Dermis microvascular lymphatic vessel endothelial cell (primary cell): ENCODE measurements at places on chromosomes 4 and X.

- no peak for DNase-seq
Measured at GRCh38 chr4:115357776-115358175, 244.4 kb upstream of the NDST4 start.

DNA sequence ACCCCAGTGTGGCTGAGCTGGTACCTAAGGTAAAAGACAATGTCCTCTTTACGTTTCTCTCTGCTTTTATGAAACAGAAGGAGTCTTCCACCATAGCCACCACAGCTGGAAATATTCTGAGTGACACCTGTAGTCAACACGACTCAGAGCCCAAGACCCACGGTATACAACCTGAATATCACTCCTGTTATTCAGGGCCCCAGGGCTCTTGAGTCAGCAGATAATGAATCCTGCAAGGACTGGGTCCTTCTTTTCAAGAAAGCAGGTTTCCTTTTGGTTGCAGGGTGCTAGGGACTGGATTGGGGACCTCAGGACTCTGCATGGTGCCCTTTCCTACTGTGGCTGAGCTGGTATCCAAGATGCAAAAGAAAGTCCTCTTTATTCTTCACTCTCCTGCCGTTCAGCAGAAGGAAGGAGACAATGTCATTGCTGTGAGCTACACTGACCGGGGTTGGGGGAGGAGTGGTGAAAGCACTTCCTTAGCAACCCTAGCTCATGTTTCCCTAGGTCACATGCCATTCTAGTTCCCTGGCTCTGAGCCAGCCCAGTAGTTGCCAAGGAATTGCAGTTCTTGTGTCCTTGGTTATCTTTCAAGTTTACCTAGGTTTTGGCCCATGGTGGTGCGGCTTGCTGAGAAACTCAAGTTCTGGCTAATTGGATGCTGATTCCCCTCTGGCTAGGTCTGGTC is 23.7 kb upstream of the UNC5C start:
- DNase-seq, result peak; percentile 16

- DNase-seq, result peak; percentile 18
Measured at GRCh38 chrX:43949669-43950068, 23.5 kb downstream of the NDP start.

DNA sequence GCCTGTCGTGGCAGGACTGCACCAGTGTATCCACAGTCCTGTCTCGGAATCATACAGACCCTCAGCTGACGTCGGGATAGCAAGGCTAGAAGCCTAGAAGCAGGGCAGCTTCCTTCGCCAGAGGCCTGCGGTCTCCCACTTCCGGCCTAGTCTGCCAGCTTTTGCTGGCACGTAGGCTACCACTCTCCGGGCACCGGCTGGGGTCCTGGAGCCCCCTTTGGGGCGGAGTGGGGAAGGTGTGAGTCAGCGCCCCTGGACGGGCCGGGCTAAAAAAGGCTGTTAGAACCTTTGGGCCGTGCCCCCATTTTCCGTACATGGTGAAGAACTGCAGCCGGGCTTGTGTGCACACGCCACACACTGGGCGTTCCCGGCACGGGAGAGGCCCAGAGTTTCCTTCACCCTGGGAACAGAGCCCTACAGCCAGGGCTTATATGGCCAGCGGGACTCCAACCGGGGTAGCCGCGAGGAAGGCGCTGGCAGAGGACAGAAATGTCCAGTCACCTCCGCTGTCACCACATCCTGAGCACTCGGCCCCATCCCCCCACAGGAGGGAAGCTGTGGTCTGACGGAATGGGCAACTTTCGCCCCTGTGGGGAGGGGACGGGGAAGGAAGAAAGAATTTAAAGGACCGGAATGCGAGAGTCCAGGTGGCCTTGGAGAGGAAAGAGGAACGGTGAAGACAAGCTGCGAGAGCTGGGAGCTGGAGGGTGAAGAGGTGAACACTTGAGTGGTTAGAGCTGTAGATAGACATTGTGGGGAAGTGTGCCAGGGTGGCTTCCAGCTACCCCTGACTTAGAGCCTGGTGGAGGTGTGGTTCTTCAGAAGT is 4.6 kb downstream of the MAGIX start:
- peak; percentile 58 for DNase-seq

DNA sequence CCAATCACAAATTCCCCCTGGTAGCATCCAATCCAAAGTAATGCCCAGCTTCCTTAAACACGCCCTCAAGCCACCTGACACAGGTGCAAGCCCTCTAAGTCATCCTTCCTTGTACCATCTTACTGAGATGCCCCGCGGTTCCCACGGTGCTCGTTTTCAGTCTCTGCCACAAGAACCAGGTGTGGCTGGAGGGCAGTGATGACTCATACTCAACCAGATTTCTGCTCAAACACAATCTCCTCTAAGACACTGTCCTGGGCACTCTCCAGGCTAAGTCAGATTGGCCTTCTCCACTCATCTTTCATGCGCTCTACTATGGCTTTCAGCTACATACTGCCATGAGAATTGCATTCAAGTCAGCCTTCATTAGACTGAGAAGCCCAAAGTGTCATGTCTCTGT is 3.5 kb downstream of the SH3KBP1 start:
- no peak for DNase-seq

- no peak for DNase-seq
Measured at GRCh38 chrX:12672367-12673106, 118.7 kb upstream of the PRPS2 start.

- peak; percentile 88 for DNase-seq
Measured at GRCh38 chr4:56301181-56301996, 85.9 kb downstream of the AASDH start.

DNA sequence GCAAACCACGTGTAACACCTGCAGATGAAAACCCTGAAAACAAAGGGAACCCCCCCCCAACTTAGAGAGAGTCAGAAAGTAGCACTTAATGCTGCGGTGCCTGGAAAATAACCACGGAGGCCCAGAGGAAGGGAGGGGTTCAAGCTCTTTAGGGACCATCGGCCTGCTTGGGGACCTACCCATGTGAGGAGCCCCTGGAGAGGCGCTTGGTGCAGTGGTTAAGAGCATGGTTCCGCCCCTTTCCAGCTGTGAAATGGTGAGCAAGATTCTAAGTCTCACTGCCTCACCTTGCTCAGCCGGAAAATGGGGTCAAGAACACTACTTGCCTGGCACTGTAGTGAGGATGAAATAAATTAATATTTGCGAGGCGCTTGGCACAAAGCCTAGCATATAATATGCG is 13.8 kb downstream of the SLC25A5 start:
- no peak for DNase-seq

DNA sequence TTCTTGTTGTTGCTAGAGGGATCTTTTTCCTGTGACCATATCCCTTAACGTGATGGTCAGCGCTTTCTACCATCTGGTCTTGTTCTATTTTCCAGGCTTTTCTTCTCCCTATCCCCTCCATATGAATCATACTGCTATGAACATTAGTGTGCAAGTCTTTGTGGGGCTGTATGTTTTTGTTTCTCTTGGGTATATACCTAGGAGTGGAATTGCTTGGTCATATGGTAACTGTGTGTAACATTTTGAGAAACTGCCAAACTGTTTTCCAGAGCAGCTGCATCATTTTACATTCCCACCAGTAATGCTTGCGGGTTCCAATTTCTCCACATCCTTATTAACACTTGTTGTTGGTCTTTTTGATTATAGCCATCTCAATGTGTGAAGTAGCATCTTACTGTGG is 121.4 kb downstream of the SPRY1 start:
- DNase-seq, result no peak

GRCh38 chrX:111365770-111366325 is 46.1 kb downstream of the DCX start:
- DNase-seq, result no peak

DNA sequence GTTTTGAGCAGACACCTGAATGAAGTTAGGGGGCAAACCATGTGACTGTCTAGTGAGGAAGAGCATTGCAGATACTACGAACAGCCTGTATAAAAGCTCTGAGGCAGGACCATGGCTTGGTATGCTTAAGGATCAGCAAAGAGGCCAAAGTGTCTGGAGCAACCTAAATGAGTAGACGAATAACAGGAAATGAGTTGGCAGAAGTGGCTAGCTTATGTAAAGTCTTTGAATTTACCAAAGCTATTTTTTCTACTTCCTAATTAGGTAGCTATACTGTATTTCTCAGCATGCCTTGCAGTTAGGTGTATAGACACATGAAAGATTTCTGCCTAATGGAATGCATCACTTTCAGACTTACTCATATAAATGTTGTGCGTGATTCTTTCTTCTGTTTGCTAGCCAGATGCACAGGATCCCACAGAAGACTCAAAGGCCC is 9.3 kb upstream of the GPRIN3 start:
- peak; percentile 85 for DNase-seq

DNA sequence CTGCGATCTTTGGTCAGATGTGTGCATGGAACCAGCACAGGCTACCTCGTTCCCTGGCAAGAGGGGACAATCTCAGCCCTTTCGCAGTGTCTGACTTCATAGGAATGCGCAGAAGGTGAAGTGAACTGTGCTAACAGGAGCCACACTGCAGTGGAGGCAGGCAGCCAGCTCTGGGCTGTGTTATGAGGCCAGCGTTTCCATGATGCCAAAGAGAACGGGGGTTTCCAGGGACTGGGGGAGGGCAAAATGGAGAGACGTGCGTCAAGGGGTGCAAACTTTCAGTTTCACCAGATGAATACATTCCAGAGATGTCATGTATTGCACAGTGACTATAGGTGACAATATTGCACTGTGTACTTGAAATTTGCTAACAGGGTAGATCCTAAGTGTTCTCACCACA is 30.4 kb downstream of the CLDN34 start:
- no peak for DNase-seq

- no peak for DNase-seq
Measured at GRCh38 chr4:105626846-105627245, 74.4 kb downstream of the ARHGEF38 start.

GRCh38 chr4:130021706-130022105 is 925.8 kb downstream of the C4orf33 start:
- DNase-seq, result no peak

DNA sequence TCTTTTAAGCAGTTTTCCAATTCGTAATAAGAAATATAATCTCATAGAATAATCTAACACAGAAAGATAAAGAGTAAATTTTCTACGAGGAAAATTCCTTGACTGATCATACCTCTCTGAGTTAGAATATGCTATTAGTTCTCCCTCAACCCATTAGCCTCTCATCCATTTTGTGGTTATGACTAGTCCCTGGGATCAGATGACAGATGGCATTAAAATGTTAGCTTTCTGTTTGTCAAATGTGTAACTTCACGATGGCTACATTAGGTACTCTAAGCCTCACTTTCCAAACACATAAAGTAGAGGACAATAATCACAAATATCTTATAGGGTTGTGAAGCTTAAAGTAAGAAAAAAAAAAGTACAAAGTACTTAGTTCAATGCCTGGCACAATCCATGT is 112.2 kb downstream of the ZAR1 start:
- no peak for DNase-seq

- no peak for DNase-seq
Measured at GRCh38 chr4:125115941-125116340, 198.8 kb upstream of the FAT4 start.

- DNase-seq, result no peak
Measured at GRCh38 chr4:137533855-137534254, 1.6 kb upstream of the PCDH18 start.

DNA sequence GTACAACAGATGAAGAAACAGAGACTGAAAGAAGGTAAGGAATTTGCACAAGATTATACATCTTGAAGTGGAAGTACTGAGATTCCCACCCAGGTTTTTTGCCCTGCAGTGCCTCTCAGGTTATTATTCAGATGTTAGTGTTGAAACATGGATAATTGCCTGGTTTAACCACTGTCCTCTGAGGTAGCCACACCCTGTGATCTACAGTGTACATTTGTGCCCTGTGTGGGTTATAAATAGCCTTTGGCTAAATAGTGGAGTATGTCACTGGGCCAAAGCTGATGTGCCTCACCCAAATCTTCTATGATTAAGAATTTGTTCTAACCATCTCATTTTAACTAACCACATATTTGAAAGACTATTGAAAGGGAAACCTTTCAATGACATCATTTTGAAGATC is 5.4 kb upstream of the ASB5 start:
- no peak for DNase-seq

GRCh38 chr4:2733844-2734574 is 22.1 kb downstream of the TNIP2 start:
- no peak for DNase-seq

DNA sequence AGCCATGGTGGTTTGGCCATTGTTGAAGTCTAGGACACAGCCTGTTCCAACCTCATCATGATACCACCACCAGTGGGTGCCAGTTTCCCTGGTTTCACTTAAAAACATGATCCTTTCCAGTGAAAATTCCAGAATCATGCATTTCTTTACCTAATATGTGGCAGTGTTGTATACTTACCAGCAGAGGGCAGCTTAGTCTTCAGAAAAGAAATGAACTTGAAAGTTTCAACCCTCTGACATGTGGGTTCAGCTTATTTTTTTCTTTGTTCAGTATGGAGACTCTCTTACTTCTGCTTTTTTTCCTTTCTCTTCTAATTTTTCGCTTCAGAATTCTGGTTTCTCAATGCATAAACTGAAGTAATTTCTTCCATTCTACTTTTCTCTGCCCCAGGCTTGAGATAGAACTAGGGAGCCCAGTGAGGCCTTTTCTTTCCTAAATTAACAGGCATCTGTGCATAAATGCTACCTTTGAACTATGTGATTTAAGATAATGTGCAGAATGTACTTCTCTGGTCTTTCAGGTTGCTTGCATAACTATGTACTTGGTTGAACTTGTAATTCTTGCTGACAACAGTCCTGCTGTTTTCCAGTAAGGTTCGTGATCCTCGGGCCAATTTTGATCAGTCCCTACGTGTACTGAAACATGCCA is 10.7 kb downstream of the LIAS start:
- peak; percentile 83 for DNase-seq

DNA sequence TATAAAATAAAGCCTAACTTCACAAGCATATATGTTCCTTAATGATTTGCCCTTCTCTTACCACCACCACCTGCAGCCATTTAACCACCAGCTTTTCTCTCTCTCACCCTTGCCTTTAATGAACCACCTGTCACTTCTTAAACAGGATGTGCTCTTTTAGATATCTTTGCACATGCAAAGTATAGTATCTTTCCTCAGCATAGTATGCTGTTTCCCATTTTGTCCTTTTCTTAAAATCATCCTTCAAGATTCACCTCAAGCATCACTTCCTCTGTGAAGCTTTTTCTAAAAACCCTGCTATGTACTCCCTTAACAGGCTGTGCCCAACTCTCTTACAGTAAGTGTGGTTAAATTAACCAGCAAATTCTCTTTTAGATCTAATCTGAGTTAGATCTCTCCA is 8.2 kb upstream of the CNOT6L start:
- no peak for DNase-seq
